ENCODE measurements at places on chromosomes 1 and 21. TPM values are rescaled to one million over a fixed set of nuclear protein-coding genes. Genes with fewer than 3 reads are reported as not detected.
A peak's percentile ranks its signal among the peaks of the same experiment; 100 is the strongest.

GRCh38 chr1:235697508-235697907, 47.9 kb upstream of the GNG4 start:
- H3K4me3 ChIP-seq, result no peak overlapping the region
- no peak for DNase-seq
- H3K27me3 ChIP-seq, result no peaks in the 10 kb centered on the region
- peaks cover 56% of the 10 kb centered on the region for H3K36me3 ChIP-seq
- no peak overlapping the region for H3K27ac ChIP-seq

GRCh38 chr1:243409284-243409683, 153.4 kb downstream of the SDCCAG8 start:
- no peak overlapping the region for H3K27ac ChIP-seq
- peaks cover 8% of the 10 kb centered on the region for H3K4me1 ChIP-seq
- no peak for DNase-seq
- no peak overlapping the region for H3K4me3 ChIP-seq

DNA sequence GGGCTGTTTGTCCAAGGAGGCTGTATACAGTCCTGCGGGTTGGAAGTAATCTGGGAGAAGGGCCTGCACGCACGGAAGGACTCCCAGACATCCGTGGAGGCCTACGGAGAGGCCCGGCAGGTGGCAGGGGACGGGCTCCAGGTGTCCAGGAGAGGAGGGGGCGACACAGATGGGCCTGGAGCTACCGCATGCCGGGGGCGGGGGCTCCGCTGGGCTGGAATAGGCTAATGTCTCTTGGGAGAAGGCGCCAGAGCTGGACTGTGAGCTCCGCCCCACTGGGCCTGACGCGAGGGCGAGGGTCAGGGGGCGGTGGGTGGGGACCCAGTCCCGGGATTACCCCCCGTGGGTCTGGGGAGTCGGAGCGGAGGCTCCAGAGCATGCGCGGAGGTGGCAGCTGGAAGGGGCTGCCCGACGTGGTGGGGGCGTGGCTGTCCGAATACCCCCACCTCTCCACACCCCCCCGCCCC, 659 bp downstream of the AGO1 start:
- H3K4me3 ChIP-seq, result peak overlapping the region; percentile 90
- peak; percentile 32 for DNase-seq
- no peaks in the 10 kb centered on the region for H3K27me3 ChIP-seq

GRCh38 chr1:39418236-39418635, 73.2 kb upstream of the BMP8A start:
- H3K4me1 ChIP-seq, result no peaks in the 10 kb centered on the region
- H3K4me3 ChIP-seq, result no peak overlapping the region
- DNase-seq, result no peak
- no peaks in the 10 kb centered on the region for H3K27me3 ChIP-seq

DNA sequence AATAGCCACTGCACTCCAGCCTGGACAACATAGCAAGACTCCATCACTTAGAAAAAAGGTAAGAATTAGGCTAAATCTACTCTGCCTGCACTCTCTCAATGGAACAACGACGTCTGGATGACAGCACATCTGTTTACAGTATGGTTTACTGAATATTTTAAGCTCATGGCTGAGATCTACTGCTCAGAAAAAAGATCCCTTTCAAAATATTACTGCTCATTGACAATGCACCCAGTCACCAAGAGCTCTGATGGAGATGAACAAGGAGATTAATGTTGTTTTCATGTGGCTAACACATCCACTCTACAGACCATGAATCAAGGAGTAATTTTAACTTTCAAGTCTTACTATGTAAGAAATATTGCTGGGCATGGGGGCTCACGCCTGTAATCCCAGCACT, 58.0 kb downstream of the SLC27A3 start:
- H3K36me3 ChIP-seq, result peaks cover 9% of the 10 kb centered on the region
- no peak for DNase-seq
- H3K27me3 ChIP-seq, result no peaks in the 10 kb centered on the region
- H3K4me3 ChIP-seq, result no peak overlapping the region

DNA sequence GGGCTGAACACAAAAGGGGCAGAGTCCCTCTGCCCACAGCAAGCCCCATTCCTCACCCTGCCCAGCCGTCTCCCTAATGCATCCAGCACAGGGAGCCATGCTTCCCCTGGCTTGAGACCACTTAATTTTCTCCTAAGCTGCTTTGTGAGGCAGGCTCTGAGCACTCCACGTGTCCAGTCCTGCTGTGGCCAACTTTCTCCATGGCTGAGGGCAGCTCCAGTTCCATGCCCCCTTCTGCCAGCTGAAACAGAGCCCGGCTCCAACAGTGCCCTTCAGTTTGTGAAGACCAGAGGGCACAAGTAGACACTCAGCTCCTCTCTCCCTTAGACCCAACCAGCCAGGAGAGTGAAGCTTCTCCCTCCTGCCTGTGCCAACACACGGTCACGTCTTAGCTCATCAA, 33.8 kb downstream of the PLEKHA6 start:
- H3K36me3 ChIP-seq, result no peaks in the 10 kb centered on the region
- no peak for DNase-seq
- no peaks in the 10 kb centered on the region for H3K27me3 ChIP-seq
- no peaks in the 10 kb centered on the region for H3K4me1 ChIP-seq
- no peak overlapping the region for H3K4me3 ChIP-seq

DNA sequence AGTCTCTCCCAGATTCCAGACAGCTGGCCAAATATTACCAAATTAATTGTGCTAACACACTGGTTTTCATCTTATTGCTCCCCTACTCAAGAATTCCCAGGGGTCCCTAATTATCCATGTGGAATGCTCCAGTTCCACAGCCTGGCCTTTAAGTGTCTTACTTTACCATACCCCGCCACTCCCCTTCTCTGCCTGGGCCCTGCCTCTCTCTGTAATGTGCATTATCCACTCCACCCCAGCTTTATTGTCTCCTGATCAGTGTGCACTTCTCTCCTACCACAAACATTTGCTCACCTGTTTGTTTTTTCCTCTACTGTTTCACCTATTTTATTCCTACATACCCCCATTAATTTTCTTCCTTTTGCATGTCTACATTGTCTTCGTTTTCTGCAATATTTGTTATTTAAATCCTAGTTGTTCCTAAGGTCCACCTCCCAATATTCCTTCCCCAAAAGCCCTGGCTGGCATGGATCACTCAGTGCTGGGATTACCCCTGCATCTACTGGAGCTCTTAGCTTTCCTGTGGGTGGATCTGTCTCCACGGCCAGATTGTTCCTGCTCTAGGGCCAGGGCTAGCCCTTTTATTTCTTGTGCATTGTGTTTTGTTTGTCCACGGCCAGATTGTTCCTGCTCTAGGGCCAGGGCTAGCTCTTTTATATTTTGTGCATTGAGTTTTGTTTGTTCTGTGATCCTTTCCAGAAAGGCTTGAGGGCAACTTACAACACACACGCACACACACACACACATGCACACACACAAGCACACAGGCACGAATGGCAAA, 33.4 kb upstream of the ATP1B1 start:
- peaks cover 10% of the 10 kb centered on the region for H3K27me3 ChIP-seq
- no peaks in the 10 kb centered on the region for H3K4me1 ChIP-seq
- DNase-seq, result no peak

DNA sequence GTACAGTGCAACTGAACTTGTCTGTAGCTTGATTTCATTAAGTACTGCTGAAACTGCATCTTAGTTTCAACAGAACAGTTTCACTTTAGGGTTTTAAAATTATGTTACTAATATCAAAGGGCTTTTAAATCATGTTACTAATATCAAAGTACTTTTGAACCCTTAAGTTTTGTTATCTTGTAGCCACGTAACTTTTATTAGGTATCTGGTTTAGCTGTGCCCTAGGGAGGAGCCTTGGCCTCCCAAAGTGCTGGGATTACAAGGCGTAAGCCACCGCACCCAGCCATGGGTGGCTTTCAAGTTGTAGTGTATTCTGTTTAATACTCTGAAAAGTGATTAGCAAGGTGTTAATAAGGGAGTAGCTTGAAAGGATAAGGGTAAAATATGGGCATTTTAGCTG, 2.0 kb downstream of the KDM4A start:
- DNase-seq, result no peak
- H3K27ac ChIP-seq, result peak overlapping the region; percentile 50
- peaks cover 27% of the 10 kb centered on the region for H3K36me3 ChIP-seq
- H3K4me1 ChIP-seq, result peaks cover 25% of the 10 kb centered on the region
- H3K4me3 ChIP-seq, result peak overlapping the region; percentile 98

GRCh38 chr1:19645411-19646251, 1.5 kb downstream of the NBL1 start:
- peaks cover 44% of the 10 kb centered on the region for H3K4me1 ChIP-seq
- no peak for DNase-seq
- peak overlapping the region; percentile 52 for H3K27ac ChIP-seq
- peaks cover 2% of the 10 kb centered on the region for H3K36me3 ChIP-seq

GRCh38 chr1:226603022-226603857, 54.7 kb downstream of the STUM start:
- H3K27ac ChIP-seq, result no peak overlapping the region
- no peak overlapping the region for H3K4me3 ChIP-seq
- H3K27me3 ChIP-seq, result peaks cover 6% of the 10 kb centered on the region
- H3K4me1 ChIP-seq, result no peaks in the 10 kb centered on the region

- peaks cover 5% of the 10 kb centered on the region for H3K4me1 ChIP-seq
- H3K36me3 ChIP-seq, result peaks cover 34% of the 10 kb centered on the region
- no peak for DNase-seq
- H3K27ac ChIP-seq, result no peak overlapping the region
These were observed 67.1 kb downstream of the FOXJ3 start for GRCh38 chr1:42267904-42268303.

GRCh38 chr1:231611851-231612250, 14.7 kb upstream of the DISC1 start:
- H3K4me3 ChIP-seq, result peak overlapping the region; percentile 56
- peaks cover 60% of the 10 kb centered on the region for H3K4me1 ChIP-seq
- H3K27ac ChIP-seq, result peak overlapping the region; percentile 88
- H3K27me3 ChIP-seq, result peaks cover 11% of the 10 kb centered on the region

DNA sequence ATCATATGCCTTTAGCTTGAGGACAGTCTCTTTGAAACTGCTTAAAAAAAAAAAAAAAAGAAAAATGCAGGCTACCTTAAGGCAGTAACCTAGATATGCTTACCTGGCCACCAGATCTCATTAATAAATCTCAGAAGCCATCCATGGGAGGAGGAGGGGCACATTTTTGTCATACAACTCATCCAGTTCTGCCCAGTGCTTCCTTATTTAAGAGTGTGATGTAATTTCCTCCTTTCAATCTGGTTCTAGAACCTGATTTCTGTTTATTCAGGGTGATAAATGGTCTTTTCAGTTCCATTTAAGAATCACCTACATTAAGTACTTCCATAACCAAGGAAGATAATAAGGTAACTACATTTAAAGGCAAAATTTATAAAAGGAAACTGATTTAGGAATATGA, 6.1 kb downstream of the ERRFI1 start:
- H3K4me3 ChIP-seq, result no peak overlapping the region
- no peak overlapping the region for H3K27ac ChIP-seq
- peaks cover 50% of the 10 kb centered on the region for H3K27me3 ChIP-seq
- peaks cover under 1% of the 10 kb centered on the region for H3K4me1 ChIP-seq
- DNase-seq, result no peak

DNA sequence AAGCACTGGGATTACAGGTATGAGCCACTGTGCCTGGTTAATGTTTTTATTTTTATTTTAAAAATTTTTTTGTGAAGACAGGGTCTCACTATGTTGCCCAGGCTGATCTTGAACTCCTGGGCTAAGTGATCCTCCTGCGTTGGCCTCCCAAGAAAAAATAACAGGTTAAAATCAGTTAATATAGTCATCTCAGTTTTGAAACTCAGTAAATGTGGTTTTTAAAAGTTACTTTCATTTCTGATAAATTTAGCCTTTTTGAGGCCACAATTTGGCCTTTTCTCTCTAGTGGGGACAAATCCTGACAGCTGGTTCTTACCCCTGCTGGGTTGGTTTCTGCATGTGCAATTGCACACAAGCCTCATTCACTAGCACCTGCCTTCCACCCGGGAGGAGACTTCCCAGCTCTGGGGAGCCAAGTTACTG, 13.3 kb downstream of the PMF1 start:
- H3K4me1 ChIP-seq, result peaks cover 51% of the 10 kb centered on the region
- DNase-seq, result no peak
- H3K4me3 ChIP-seq, result no peak overlapping the region
- H3K27ac ChIP-seq, result peak overlapping the region; percentile 90
- H3K36me3 ChIP-seq, result peaks cover 56% of the 10 kb centered on the region

DNA sequence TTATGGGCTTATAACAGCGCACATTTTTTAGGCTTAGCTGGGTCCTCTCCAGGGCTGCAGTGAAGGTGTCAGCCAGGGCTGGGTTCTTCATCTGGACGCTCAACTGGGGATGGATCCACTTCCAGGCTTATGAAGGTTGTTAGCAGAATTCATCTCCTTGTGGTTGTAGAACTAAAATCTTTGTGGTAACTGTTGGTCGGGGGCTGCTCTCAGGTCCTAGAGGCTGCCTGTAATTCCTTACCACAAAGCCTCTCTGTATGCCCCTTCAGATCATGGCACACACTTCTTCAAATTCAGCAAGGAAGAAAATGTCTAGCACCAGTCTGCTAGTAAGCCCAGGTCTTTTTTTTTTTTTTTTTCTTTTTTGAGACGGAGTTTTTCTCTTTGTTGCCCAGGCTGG, 40.9 kb upstream of the EPS8L3 start:
- no peaks in the 10 kb centered on the region for H3K27me3 ChIP-seq
- peak overlapping the region; percentile 95 for H3K27ac ChIP-seq
- DNase-seq, result no peak
- H3K36me3 ChIP-seq, result no peaks in the 10 kb centered on the region
- H3K4me3 ChIP-seq, result no peak overlapping the region

- peak; percentile 76 for DNase-seq
- H3K4me3 ChIP-seq, result peak within 1 kb of the TSS; percentile 50
- no peak within 1 kb of the TSS for H3K27ac ChIP-seq
These were observed at the start of gene PGBD5 for GRCh38 chr1:230426246-230427093. Gene PGBD5, minus strand, starts transcription at chr1:230426332. Its CDS starts 404 bp downstream, at chr1:230425928.

GRCh38 chr1:86491171-86491950, 22.6 kb downstream of the CLCA1 start:
- no peak for DNase-seq
- no peaks in the 10 kb centered on the region for H3K36me3 ChIP-seq
- H3K4me3 ChIP-seq, result no peak overlapping the region
- H3K27me3 ChIP-seq, result peaks cover 11% of the 10 kb centered on the region
- H3K4me1 ChIP-seq, result no peaks in the 10 kb centered on the region
- no peak overlapping the region for H3K27ac ChIP-seq

DNA sequence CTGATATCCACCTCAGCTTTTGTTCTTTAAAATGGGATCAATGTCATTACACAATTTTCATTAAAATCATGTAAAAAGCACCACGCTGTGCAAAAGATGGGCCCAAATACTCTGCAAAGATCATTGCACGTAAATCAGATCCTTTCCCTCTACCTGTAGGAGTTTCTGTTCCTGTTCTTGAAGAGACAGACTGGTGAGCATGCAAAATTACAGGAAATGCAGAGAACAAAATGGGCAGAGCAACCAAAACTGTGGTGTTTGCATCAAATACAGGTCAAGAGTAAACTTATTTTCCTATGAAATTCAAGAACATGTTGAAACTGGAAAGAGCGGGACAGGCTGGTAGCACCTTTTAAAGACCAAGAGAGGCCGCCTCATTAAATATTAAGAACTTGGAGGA, 294.9 kb upstream of the ADGRL2 start:
- no peak for DNase-seq
- no peaks in the 10 kb centered on the region for H3K36me3 ChIP-seq
- H3K4me1 ChIP-seq, result no peaks in the 10 kb centered on the region

GRCh38 chr21:44398499-44398898, 45.1 kb downstream of the TRPM2 start:
- H3K36me3 ChIP-seq, result peaks cover 26% of the 10 kb centered on the region
- H3K4me1 ChIP-seq, result peaks cover 8% of the 10 kb centered on the region
- DNase-seq, result no peak
- H3K27ac ChIP-seq, result no peak overlapping the region
- no peaks in the 10 kb centered on the region for H3K27me3 ChIP-seq

Gene ANKRD45
- not detected for total RNA-seq

Gene NBPF10
- 2.5 TPM for total RNA-seq

Gene CFAP74
- total RNA-seq, result not detected

Gene OVAAL
- total RNA-seq, result not detected

Gene PTPRU
- 0.13 TPM for total RNA-seq

Gene SLC35F3
- total RNA-seq, result 34.4 TPM

Gene ALPL
- not detected for total RNA-seq

Gene TFF2
- total RNA-seq, result not detected

Gene TEKT2
- total RNA-seq, result not detected

Measured in activated CD8-positive, alpha-beta T cell treated with anti-CD3 and anti-CD28 coated beads, Interleukin-2, amount 10 ng/mL, durations not matched to agents 7 days and 5 days (primary cell).